ENCODE measurements at places on chromosomes 13 and 19.

GRCh38 chr13:76848596-76848995, 37.6 kb downstream of the KCTD12 start:
- DNase-seq: no peak
- no peak overlapping the region for H3K27ac ChIP-seq
- no peak overlapping the region for H3K4me3 ChIP-seq
- peaks cover 3% of the 10 kb centered on the region for H3K4me1 ChIP-seq
- no peaks in the 10 kb centered on the region for H3K27me3 ChIP-seq

DNA sequence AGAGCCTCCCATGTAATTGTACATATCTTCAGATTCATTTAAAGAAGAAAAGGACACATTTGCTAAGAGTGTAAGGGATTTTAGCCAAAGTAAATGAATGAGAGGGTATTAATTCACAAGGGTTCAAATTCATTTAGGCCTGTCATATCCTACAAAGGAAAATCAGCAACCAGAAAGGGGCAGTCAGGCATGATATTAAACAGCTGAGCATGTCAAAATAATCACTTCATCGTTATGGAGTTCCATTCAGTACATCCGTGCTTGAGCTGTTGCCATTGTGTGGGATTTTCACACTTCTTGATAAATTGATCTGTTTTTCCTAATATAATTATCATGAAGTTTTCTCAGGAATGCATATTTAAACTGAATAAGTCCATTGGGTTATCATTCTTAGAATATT, 567.1 kb downstream of the GPC5 start:
- H3K27me3 ChIP-seq: no peaks in the 10 kb centered on the region
- H3K36me3 ChIP-seq: no peaks in the 10 kb centered on the region
- H3K27ac ChIP-seq: no peak overlapping the region
- H3K4me1 ChIP-seq: no peaks in the 10 kb centered on the region
- no peak for DNase-seq
- H3K4me3 ChIP-seq: no peak overlapping the region

DNA sequence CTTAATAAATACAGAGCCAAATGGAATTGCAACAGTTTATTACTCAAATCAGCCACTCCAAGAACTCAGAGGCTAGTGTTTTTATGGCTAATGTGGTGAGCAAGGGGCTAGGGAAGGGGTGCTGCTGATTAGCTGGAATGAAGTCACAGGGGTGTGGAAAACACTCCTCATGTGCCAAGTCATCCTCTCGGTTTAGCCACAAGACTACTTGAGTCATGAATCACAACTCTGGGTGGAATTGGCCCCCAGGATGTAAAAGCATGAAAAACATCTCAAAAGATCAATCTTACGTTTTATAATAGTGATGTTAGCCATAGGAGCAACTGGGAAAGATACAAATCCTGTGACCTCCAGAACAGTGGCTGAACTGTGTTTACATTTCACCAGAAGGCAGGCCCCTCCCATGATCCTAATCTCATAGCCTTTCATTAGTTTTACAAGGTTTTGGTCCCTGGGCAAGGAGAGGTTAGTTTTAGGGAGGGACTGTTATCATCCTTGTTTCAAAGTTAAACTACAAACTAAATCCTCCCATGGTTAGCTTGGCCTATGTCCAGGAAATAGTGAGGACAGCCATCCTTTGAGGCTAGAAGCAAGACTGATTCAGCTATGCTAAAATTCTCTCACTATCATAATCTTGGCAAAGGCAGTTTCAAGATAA, 2020.1 kb upstream of the PCDH20 start:
- H3K27me3 ChIP-seq: no peaks in the 10 kb centered on the region
- H3K4me3 ChIP-seq: no peak overlapping the region
- H3K4me1 ChIP-seq: no peaks in the 10 kb centered on the region
- no peak for DNase-seq

GRCh38 chr13:105997581-105998550, 537.6 kb downstream of the EFNB2 start:
- no peaks in the 10 kb centered on the region for H3K4me1 ChIP-seq
- H3K36me3 ChIP-seq: no peaks in the 10 kb centered on the region
- DNase-seq: no peak
- H3K4me3 ChIP-seq: no peak overlapping the region
- no peaks in the 10 kb centered on the region for H3K27me3 ChIP-seq

DNA sequence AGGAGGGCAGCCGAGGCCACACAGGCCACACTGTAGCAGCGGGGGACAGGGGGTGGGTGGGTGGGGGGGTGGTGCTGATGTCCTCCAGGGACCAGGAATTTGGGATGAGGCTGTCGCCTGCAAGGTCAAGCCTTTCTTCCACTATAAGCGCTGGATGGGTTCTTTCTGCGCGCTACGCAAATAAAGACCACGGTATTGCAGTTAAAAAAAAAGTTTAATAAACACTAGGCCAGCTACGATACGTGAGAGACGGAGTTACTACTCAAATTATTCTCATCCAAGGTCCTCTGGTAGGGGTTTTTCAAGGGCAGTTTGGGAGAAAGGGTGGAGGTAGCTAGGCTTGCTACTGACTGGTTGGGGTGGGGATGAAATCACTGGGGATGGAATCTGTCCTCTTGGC, 508 bp upstream of the ZNF44 start:
- H3K27ac ChIP-seq: peak overlapping the region; percentile 99
- no peaks in the 10 kb centered on the region for H3K27me3 ChIP-seq
- no peaks in the 10 kb centered on the region for H3K36me3 ChIP-seq
- H3K4me3 ChIP-seq: peak overlapping the region; percentile 25

- H3K27ac ChIP-seq: no peak overlapping the region
- H3K27me3 ChIP-seq: peaks cover 38% of the 10 kb centered on the region
- peaks cover 6% of the 10 kb centered on the region for H3K4me1 ChIP-seq
- no peaks in the 10 kb centered on the region for H3K36me3 ChIP-seq
Observed at GRCh38 chr13:26562512-26562890, 5.0 kb downstream of the WASF3 start.

GRCh38 chr13:42607546-42607945, 33.6 kb downstream of the TNFSF11 start:
- H3K4me3 ChIP-seq: no peak overlapping the region
- H3K36me3 ChIP-seq: no peaks in the 10 kb centered on the region
- H3K4me1 ChIP-seq: no peaks in the 10 kb centered on the region
- no peak for DNase-seq
- no peaks in the 10 kb centered on the region for H3K27me3 ChIP-seq

DNA sequence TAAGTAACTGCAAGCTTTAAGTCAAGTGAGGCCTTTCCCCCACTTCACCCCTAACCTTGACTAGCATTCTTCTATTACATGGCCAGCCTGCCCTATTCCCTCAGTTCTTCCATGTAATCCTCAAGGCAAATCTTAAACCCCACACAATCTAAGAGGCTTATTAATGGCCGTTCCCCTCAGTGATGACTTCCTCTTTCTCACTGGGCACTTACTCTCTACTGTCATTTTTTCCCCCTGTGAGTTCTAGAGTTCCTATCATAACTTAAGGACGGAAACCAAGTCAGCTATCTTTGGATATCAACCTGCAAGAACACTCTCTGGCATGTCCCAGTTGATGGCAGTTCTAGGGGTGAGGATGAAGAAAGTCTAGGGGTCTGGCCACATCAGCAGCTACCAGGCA, 131.2 kb downstream of the DCLK1 start:
- no peak for DNase-seq
- H3K4me3 ChIP-seq: no peak overlapping the region
- no peak overlapping the region for H3K27ac ChIP-seq
- no peaks in the 10 kb centered on the region for H3K36me3 ChIP-seq
- no peaks in the 10 kb centered on the region for H3K4me1 ChIP-seq
- H3K27me3 ChIP-seq: no peaks in the 10 kb centered on the region

GRCh38 chr13:30585748-30586262, 31.9 kb upstream of the USPL1 start:
- no peak overlapping the region for H3K4me3 ChIP-seq
- no peak for DNase-seq
- no peak overlapping the region for H3K27ac ChIP-seq
- no peaks in the 10 kb centered on the region for H3K4me1 ChIP-seq

GRCh38 chr19:28301463-28301862, 911.5 kb downstream of the UQCRFS1 start:
- H3K27me3 ChIP-seq: no peaks in the 10 kb centered on the region
- no peak overlapping the region for H3K27ac ChIP-seq
- H3K36me3 ChIP-seq: no peaks in the 10 kb centered on the region
- DNase-seq: no peak
- H3K4me1 ChIP-seq: no peaks in the 10 kb centered on the region
- H3K4me3 ChIP-seq: no peak overlapping the region

GRCh38 chr19:13781547-13781946, 7.3 kb downstream of the C19orf53 start:
- H3K27me3 ChIP-seq: no peaks in the 10 kb centered on the region
- peak; percentile 76 for DNase-seq
- no peak overlapping the region for H3K4me3 ChIP-seq
- peaks cover 5% of the 10 kb centered on the region for H3K4me1 ChIP-seq
- H3K36me3 ChIP-seq: no peaks in the 10 kb centered on the region

GRCh38 chr19:17450264-17451075, 2.0 kb upstream of the TMEM221 start:
- H3K4me3 ChIP-seq: no peak overlapping the region
- H3K36me3 ChIP-seq: no peaks in the 10 kb centered on the region
- peaks cover 31% of the 10 kb centered on the region for H3K27me3 ChIP-seq
- no peak overlapping the region for H3K27ac ChIP-seq
- no peak for DNase-seq

GRCh38 chr19:39196320-39196719, 444 bp upstream of the NCCRP1 start:
- H3K27me3 ChIP-seq: peaks cover 81% of the 10 kb centered on the region
- H3K4me1 ChIP-seq: no peaks in the 10 kb centered on the region
- no peak for DNase-seq
- no peak overlapping the region for H3K4me3 ChIP-seq
- no peaks in the 10 kb centered on the region for H3K36me3 ChIP-seq
- no peak overlapping the region for H3K27ac ChIP-seq

- H3K4me1 ChIP-seq: no peaks in the 10 kb centered on the region
- H3K27ac ChIP-seq: no peak overlapping the region
- no peaks in the 10 kb centered on the region for H3K27me3 ChIP-seq
- H3K36me3 ChIP-seq: no peaks in the 10 kb centered on the region
- no peak for DNase-seq
Observed at GRCh38 chr13:54805743-54806142, 1777.1 kb downstream of the OLFM4 start.

DNA sequence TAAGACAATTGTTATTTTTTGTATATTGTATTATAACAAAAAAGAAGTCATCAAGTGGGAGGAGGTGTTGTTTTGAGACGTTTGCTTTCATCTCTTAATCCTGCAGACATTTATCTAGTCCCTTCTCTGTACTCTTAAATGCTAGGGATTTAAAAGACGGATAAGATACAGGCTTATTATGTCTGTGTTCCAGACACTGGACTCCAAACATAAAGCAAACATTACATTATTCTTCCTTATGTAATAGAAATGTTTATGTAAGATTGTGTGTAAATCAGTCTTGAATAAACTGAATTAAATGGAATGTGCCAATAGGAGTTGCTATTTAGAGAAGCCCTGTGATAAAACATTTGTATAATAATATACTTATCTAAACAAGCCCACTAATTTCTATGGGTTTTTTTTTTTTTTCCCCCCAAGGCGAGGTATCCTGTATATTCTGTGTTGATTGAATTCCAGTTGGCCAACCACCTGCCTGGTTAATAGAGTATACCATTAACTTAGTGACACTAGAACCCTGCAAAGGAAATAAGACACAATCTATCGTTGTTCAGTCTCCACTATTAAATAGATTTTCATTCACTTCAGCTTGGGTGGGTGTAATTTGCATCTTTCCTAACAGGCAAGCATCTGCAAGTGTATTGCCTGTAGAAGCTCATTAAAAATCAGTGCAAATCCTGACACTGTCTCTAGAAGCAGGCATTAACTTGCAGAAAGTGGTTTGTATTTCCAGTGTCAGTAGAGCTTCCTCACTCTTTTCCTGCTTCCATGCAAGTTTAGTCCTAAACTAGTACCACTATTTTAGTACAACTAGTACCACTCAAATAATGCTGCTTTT, 69.0 kb downstream of the LRCH1 start:
- peak overlapping the region; percentile 59 for H3K27ac ChIP-seq
- no peak overlapping the region for H3K4me3 ChIP-seq
- no peaks in the 10 kb centered on the region for H3K36me3 ChIP-seq
- peaks cover 68% of the 10 kb centered on the region for H3K4me1 ChIP-seq
- no peak for DNase-seq
- H3K27me3 ChIP-seq: no peaks in the 10 kb centered on the region

DNA sequence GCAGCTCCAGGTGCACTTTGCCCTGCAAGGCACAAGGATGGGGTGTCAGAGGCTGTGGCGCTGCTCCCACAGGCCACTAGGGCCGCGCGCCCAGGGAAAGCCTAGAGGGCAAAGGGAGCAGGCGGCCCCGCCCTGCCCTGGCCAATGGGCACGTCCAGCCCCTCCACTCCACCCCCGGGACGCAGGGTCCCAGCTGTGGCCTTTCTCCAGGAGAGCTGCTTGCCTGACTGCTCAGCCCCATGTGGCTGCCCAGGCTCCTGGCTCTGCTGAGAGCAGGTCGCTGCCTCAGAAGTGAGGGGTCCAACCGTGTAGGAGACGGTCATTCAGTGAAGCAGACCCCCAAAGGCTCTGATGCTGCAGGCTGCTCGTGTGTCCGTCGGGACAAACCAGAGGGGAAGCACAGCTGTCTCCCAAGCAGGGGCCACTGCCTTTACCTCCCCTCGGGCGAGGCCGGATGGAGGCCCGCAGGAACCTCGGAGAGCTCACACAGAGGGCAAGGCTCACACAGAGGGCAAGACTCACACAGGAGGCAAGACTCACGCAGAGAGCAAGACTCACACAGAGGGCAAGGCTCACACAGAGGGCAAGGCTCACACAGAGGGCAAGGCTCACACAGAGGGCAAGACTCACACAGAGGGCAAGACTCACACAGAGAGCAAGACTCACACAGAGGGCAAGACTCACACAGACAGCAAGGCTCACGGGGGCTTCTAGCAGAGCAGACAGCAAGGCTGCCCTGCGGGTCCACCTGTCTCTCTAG, 56.2 kb upstream of the C13orf46 start:
- H3K4me3 ChIP-seq: no peak overlapping the region
- H3K27ac ChIP-seq: no peak overlapping the region
- no peak for DNase-seq

GRCh38 chr19:44641501-44642265, 2.0 kb upstream of the PVR start:
- H3K27ac ChIP-seq: no peak overlapping the region
- H3K4me3 ChIP-seq: no peak overlapping the region
- no peaks in the 10 kb centered on the region for H3K27me3 ChIP-seq
- H3K4me1 ChIP-seq: peaks cover 57% of the 10 kb centered on the region
- no peak for DNase-seq

- no peaks in the 10 kb centered on the region for H3K36me3 ChIP-seq
- H3K4me3 ChIP-seq: no peak overlapping the region
- no peak overlapping the region for H3K27ac ChIP-seq
- H3K4me1 ChIP-seq: peaks cover 8% of the 10 kb centered on the region
Observed at GRCh38 chr13:73913079-73913740, 221.0 kb downstream of the KLF12 start.
